ENCODE measurements at places on chromosomes 11 and 22.
A peak's percentile ranks its signal among the peaks of the same experiment; 100 is the strongest.

- no peak for DNase-seq
Observed at GRCh38 chr11:66919923-66920322, 38.3 kb downstream of the PC start.

DNA sequence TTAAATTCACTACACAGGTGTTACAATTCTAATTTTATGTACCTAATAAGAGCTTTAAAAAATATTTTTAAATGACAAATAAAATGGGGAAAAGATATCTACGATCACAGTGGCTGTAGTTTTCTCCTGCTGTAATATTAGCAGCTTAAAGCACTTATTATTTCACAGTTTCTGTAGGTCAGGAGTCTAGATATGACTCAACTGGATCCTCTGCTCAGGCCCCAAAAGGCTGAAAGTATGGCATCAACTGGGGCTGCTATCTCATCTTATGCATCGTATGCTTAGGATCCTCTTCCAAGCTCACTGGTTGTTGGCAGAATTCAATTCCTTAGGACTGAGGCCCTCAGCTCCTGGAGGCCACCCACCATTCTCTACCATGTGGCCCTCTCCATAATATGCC, 12.8 kb downstream of the FBXO3 start:
- no peak for DNase-seq

DNA sequence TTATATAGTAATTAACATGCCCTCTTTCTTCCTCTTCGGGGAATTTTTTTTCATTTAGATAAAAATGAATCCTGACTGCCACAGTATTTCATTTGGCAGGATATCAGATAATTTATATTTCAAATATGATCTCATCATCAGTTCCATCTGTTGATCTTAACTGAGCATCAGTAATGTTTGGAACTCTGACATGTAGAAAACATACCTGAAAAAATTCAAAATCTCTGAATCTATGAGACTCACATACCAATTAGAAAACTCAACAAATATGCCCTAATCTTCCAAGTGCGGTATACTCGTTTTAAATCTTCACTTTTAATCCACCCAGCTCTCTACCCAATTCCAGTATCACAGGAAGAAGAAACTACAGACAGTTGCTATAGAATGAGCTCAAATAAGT, 161.9 kb downstream of the MSANTD4 start:
- DNase-seq: no peak

DNA sequence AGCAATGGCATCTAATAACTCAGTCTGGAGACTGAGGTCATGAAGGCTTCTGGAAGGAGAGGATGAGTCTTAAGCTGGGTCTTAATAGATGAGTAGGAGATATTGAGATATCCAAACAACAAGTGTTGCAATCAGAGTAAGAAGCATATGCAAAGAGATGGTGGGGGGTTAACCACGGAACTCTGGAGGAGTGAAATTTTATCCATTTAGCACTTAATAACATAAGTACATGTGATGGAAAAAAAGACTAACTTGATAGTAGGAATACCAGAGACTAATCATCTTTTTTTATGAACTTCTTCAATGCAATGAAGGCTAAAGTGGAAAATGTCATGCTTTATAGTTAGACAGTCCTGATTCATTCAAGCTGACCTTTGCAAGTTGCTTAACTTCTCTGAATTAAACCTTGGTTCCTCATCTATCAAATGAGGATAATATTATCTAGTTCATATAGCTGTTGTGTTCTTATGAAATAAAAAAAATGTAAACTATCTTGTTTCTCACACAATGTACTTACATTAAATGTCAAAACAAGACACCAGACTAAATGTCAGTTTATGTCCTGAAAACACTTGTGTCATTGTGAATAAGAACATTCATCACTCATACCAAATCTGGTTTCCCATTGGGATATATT, 403.1 kb upstream of the CCDC90B start:
- no peak for DNase-seq

DNA sequence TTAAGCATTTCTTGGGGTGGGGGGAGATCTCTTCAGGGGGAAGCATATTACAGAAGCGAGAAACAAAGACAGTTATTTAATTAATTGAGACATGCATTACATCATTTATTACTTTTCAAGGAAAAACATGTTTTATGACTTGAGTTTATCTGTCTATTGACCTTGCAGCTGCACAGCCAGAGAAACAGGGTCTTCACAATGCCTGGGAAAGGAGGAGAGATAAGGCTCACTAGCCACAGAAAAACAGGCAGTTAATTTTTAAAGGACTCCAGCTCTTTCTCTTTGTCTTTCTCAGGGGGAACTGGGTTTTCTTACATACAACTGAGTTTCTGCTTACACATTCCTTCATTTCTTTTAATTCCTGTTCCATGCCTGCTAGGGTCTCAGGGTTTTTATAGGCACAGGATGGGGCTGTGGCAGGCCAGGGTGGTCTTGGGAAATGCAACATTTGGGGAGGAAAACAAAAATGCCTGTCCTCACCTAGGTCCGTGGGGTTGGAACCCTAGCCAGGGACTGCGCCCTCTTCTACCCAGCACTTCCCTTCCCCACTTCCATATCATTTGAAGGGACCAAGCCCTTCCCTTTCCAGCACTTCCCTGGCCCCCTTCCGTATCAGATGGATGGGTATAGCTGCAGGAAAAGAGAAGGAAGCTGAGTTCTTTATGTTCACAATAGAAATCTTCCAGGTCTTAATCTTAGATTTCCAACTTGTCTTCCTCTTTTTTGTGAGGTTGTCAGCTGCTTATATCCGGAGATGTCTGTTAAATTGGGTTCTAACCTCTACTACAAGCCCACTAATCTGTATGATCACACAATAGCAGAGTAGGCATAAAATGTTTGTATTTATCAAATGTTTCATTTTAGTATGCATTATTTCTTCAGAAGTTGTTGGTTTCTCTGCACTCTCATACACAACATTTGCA, 38.3 kb downstream of the BIRC2 start:
- DNase-seq: no peak

DNA sequence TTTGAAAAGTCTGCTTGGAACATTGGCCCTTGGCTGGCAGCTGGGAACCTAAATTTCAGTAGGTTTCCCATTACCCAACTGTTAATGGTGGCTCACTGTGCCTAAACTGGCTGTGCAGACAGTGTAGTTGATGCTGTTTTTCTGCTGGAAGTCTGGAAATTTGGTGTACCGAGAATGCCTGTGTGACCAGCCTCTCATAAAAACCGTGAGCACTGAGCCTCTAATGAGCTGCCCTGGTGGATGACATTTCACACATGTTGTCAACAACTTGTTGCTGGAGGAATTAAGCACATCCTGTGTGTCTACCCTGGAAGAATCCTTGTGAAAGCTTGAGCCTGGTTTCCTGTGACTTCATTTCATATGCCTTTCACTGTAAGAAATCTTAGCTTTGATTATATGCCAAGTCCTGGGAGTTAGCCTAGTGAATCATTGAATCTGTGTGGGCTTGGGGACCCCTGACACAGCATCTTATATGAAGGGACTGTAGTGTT, 131.1 kb downstream of the LDLRAD3 start:
- DNase-seq: peak; percentile 51

- no peak for DNase-seq
Observed at GRCh38 chr11:33310720-33311500, 53.7 kb downstream of the HIPK3 start.

DNA sequence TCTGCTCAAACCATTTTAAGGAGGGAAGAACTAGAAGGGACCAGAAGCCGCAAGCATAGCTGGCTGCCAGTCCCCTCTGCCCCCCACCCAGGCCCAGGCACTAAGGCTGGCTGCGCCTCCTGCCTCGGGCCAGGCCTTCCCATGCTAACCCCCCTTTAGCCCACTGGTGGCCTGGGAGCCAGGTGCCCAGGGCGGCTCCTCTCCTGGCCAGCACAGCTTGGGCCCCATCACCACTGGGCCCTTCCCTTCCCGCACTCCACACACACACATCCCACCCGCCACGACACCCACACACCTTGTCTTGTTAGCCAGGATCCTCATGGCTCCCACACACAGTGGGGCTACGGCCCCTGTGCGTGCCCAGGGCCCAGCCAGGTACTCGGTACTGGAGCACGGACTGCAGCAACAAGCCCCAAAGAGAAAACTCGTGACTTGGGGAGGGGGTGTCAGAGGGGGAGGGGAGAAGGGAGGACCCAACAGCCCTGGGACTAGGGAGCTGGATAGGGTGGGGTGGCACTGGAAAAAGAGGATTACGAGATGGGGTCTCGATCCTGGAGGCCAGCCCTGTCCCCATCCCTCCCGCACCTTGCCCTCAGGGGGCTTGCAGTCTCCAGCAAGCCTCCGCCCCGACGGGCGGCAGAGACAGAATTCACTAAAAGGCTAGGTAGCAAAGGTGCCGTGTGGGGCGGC, 16.0 kb downstream of the BCL9L start:
- DNase-seq: no peak
